PC-3 (cell line): ENCODE measurements at places on chromosomes 5 and 9. TPM values are rescaled to one million over a fixed set of nuclear protein-coding genes. Genes with fewer than 3 reads are reported as not detected.

- DNase-seq: no peak
These were observed 23.5 kb downstream of the ZFR start for GRCh38 chr5:32421075-32421474.

- DNase-seq: no peak
These were observed 470.2 kb downstream of the TMEM232 start for GRCh38 chr5:110256298-110256697.

DNA sequence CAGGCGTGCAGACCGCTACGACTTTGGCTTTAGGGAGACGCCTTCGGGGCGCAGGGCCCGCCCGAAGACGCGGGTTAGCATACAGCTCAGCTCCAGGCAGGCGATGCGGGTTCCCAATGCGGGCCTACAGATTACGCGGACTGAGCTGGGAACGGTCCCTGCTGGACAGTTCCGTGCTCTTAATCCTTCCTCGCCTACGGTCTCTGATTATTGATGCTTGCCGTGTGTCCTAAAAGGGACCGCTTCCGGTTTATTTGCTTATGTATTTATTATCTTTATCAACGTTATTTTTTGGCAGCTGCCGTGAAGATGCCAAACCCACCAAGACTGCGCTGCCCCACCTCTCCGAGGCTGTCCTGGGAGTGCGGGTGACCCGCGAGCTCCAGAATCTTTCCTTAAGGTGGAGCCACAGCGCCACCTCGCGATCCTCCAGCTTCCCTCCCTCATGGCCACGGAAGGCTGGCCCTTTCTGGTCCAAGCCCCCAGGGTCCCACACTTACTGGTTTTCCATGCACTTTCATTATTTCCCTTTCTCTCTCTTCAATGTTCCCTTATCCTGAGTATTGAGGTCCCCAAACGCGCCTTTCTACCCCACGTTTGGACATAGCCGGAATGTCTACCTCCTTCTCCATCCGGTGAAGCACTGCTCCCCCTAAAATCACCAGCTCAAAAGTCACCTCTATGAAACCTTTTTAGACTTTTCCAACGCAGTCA, 7.0 kb upstream of the EBF1 start:
- DNase-seq: peak; percentile 69

SLIT3 gene
- 0.35 and 0.44 TPM in 2 replicates for total RNA-seq

DNA sequence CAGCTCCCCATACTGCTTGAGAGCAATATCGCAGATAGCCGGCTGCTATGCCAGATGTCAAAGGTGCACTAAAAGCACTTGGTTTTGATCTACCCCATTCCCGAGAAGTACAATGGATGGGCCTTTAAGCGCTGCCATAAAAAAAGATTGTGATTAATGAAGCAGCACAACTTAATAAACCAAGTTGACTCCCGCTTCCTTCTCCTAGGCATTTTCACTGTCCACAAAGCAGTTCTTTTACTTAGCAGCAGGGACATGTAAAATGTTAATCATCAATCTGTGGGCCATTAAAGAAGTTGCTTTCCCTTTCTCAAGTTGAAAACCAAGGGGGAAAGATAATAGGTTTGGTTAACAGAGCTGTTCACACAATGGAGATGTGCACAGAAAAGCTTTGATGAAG, 176.4 kb downstream of the TRPM6 start:
- DNase-seq: no peak

GRCh38 chr5:159779481-159779880, 136.8 kb upstream of the ADRA1B start:
- no peak for DNase-seq

DNA sequence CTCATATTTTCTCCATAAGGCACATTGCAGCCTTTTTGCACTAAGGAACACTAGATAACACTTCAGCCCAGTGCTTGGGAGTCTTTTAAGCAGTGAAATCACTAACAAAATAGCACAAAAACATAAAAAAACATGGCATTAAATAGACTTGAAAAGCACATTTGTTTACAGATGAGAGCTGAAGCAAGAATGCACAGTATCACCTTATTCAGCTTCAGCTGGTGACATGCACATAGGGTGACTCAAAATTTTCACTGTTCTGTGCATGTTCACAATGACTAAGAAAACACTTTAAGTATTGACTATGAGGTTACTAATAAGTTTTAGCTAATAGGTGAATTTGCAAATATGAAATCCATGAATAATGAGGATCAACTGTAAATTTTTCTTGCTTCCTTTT, 293.9 kb upstream of the TARS1 start:
- peak; percentile 74 for DNase-seq

PHF24 gene
- total RNA-seq: not detected in 2 replicates

DNA sequence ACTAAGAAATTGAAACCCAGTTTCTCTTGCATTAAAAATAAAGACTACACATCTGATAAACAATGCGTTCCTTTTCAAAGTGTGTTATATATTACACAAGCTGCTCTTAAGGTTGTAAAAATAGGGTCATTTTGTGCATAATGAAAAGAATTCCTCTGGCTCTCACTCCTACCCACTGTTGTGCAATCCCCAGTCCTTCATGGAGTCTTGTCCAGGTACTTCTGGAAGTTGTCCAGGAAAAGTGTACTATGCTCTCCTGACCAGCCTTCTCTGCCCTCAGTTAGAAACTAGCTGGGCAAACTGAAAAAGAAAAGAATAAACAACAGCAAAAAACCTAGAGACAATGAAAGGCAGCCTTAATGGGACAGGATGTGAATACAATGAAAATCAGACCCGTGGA, 345.5 kb upstream of the PAPPA start:
- DNase-seq: peak; percentile 55

DNA sequence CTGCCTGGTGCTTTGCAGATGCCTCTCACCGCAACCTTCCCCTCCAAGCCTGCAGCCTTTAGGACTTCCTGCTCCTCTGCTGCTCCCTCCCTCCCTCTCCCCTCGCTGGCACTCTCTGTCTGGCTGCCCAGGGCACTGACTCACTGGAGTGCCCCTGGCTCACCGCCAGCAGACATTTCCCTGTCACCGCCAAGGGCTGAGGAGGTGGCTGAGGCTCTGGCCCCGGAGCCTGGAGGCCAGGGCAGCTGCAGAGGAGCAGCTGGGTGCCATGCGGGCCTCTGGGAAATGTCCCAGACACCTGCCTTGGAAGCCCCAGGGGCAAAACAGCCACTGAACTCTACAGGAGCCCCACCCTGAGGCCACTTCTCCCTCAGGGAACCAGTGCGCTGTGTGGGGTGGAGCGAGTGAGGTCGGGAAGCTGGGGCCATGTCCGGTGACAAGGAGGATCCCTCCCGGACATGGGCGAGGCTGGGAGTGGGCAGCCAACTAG, 53.4 kb downstream of the TENT4A start:
- peak; percentile 100 for DNase-seq

DNA sequence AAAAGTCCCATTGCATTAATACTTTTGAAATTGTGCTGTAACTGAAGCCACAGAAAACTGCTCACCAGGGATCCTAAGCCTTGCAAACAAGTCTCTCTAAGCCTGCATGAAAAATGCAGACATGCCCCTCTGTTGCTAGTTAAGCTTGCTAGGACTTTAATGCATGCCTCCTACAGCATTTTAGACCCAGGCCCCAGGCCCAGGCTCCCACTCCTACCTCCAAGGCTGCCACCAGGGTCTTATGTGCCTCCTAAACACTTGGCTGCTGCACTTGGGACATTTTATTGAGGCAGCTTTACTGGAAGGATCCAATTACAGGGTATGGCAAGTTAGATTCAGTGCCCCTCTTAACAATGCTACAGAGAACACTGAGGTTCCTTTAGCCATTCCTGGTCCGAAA, 467.3 kb upstream of the CLINT1 start:
- no peak for DNase-seq

DNA sequence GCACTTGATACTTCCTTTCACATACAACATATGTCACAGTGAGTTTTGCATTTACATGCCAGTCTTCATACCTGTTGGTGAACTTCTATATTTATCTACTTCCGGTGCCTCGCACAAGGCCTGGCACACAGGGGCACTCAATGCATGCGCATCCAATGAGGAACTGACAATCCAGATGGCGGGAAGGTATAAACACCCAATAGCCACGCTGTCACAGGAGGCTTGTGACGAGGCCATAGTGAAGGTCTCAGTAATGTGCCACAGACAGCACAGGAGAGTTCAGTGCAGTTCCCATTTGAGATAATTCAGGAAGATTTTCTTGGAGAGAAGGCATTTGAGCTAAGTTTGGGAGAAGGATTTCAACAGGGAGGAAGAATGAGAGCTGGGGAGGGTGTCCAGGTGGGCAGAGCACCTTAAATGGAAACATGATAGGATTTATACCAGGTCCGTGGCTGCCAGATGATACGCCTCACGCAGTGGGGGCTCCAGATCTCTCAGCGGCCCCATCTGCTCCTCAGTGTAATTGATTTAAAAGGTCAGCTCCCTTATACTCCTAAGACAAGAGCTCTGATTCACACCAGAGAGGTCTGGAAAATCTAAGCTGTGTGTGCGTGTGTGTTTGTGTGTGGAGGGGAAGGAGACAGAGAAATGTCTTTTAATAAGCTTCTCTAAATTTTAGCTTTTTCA, 206.2 kb downstream of the DCP2 start:
- DNase-seq: no peak

- no peak for DNase-seq
These were observed 115.3 kb upstream of the MSX2 start for GRCh38 chr5:174609116-174609515.

SPATA6L gene
- 1.4 TPM in 1 of 2 replicates, not detected in the other for total RNA-seq

DNA sequence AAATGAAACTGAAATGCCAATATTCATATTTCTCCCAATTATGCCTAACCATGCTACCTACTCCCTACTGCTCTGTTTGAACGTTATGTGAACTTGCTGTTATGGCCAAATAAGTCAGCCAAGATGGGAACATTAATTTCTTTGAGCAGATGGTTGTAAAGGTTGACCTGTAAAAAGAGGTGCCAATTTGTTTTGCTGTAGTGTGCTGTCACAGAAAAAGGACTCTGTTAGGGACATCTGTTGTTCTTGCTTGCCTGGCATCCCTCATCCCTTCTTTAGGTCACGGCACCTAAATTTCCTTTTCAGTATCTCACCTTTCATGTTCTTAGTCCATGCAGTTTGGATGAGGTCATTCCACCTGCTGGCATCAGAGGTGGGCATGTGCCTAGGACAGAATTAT, 35.4 kb downstream of the GDNF start:
- DNase-seq: no peak

GRCh38 chr5:140571105-140571504, 6.5 kb downstream of the SLC35A4 start:
- no peak for DNase-seq

- DNase-seq: no peak
These were observed 25.8 kb downstream of the ADGRD2 start for GRCh38 chr9:124475868-124476690.

GRCh38 chr5:93596310-93596675, 13.3 kb downstream of the NR2F1 start:
- no peak for DNase-seq

- DNase-seq: peak; percentile 71
These were observed 133.5 kb upstream of the IL12B start for GRCh38 chr5:159463590-159464321.

DNA sequence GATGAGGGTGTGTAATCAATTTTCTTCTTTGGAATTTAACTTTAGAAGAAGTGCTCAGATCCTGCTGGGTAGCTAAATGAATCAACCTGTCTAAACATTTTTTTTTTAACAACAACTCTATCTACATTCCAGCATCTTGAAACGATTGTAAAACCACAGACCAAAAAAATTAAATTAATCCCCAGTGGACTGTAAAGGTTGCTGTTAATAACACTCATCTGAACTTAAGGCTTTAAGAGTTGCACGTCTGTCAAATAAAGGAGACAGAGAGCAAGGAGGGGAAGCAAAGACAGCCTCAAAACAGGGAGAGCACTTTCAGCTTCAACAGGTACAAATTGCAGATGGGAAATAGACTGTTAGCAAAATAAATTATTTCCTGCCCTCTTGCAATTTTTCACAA, 548.5 kb downstream of the DTWD2 start:
- DNase-seq: no peak
